GOT3 (cell line): ENCODE measurements at places on chromosomes 4 and X.

- no peak for DNase-seq
Observed at GRCh38 chr4:23819041-23819511, 70.8 kb downstream of the PPARGC1A start.

DNA sequence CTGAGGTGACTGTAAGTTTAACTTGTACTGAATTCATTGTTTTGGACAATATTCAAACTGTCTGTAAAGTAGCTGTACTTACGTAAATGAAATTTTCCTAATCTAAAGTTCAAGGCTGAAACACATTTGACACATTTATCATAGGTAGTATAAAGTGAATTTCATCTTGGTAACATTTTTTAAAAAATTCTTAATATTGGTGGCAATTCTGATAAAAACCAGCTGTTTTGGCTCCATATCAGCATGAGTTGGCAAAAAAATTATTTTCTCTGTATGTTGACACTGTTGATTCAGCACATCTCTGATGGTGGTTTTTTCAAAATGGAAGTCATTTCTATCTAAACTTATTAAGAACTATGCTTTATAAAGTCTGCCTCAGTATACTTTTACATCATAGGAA lies 30.9 kb downstream of the CXorf58 start:
- no peak for DNase-seq

DNA sequence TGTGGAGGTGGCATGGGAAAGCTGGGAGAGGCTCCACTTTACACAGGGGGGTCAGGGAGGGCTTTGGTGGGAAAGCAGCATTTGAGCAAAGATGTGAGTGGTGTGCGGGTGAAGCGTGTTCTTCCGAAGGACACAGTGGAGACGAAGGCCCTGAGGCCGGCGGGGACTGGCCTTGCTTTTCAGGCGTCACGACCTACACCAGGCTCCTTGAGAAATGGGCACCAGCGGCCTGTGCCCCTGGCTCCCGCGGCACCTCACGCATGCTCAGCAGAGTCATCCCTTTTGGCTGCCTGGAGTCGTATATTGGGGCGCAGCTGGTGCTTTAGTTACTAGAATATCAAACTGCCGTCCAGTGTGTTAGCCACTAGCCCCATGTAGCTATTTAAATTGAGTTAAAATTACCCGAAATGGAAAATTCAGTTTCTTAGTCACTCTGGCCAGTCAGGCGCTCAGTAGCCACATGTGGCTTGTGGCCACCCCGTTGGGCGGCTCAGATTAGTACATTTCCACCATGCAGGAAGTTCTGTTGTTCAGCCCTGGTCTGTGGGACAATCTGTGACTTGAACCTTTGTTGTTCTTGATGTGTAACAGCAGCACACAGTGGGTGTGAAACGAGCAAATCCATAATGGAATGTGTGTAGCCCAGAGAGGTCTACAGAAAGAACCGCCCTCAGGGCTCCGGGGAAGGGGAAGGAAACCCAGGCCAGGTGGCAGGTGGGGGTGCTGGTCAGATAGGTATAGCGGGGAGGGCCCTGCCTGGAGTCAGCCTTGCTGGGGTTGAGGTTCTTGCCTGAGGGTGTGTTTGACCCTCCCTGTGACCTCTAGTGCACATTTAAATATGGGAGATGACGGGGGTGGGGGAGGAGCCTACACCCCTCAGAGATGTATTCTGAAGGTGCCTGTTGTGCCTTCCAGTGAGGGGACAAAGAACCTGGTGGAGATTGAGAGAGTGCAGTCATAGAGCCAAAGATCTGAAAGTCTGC lies 30.4 kb downstream of the TBC1D14 start:
- DNase-seq = no peak

DNA sequence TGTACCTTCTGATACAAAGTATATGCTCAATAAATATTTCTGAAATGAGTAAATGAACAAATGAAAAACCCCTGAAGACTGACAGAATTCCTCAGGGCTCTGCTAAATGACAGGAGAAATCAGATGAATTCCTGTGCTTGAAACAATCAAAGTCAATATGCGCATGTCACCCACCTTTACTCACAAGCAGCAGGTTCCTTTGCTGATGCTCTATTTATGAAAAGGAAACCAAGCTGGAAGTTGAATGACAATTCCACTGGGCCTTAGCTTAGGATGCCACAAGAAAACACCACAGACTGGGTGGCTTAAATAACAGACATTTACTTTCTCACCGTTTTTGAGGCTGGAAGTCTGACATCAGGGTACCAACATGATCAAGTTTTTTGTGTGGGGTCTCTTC lies 477.5 kb upstream of the TEX13C start:
- no peak for DNase-seq

DNA sequence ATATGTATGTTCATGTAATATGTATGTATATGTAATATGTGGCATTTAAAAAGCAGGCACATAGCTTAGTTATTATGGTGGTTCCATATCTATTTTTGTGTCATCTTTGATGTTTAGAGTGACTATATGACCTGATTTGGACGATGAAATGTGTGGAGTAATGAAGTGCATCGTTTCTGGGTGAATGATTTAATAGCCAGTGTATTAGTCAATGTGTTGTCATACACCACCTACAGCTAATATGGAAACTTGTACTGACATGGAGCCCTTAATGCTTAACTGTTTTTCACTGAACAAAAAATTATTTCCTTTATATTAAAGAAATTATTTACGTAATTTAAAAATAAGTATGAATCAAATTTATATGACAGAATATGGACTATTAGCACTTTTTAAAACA lies 292.3 kb upstream of the FSTL5 start:
- no peak for DNase-seq

GRCh38 chrX:66015152-66015831 lies 24.6 kb downstream of the VSIG4 start:
- DNase-seq = no peak

DNA sequence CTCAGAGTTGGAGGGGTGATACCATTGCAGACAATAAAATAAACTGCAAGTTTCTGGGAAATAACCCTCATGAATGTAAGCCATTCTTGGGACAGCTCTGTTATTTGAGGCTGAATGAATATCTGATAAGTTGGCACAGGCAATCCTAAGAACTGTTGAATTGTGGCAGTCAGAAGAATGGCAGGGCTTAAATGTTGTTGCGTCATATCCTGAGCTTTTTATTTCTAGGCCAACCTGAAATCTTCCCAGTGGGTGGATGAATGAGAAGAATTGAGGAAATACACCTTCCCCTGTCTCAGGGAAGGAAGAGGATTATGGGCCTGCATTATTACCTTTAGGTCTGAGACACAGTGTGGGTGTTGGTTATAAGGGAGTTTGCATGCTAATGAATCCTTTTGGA lies 64.4 kb upstream of the C4orf54 start:
- no peak for DNase-seq
